Activated B cell treated with CpG ODN at 0.5 μM for 24 hours (primary cell): ENCODE measurements at places on chromosomes 11 and 22.

DNA sequence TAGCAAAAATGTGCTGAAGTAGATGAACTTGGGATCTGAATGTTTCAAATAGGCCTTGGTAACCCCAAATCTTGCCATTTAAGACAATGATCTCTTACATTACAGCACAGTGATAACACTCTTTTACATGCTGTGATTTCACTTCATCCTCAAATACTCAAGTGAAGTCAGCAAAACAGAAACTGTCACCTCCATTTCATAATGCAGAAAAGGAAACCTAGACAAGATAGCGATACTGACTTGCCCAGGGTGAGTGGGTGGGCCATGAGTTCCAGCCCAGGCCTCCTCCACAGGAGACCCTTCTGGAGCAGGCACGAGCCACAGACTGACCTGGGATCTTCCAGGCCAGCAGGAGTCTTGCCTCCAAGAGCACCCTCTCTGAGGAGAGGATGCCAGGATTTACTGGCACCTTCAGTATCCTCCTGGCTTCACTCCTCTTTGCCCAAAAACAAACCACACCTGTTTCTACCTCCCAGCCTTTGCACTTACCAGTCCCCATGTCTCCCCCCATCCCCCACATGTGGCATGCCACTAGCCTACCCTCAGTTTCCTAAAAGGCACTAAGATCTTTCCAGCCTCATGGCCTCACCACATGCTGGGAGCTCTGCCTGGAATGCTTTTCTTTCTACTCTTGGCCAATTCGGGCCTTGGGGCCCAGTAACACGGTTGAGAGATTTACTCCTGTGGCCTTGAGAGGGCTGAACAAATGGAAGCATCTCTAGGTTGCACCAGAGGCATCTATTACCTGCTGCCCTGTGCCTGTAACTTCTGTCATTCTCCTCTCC lies 1.9 kb upstream of the DGAT2 start:
- DNase-seq, result no peak

DNA sequence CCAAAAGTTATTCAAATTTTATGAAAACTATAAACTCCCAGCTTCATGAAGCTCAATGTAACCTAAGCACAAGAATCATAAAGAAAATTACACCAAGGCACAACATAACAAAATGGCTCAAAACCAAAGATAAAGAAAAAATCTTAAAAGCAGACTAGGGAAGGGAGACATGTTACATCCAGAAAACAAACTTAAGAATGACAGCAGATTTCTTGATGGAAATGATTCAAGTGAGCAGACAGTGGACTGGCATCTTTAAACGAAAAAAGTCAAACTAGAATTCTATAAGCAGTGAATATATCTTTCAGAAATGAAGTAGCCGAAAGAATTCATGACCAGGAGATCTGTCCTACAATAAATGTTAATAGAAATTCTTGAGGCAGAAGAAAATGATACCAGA lies 75.6 kb downstream of the SHANK2 start:
- DNase-seq, result no peak

DNA sequence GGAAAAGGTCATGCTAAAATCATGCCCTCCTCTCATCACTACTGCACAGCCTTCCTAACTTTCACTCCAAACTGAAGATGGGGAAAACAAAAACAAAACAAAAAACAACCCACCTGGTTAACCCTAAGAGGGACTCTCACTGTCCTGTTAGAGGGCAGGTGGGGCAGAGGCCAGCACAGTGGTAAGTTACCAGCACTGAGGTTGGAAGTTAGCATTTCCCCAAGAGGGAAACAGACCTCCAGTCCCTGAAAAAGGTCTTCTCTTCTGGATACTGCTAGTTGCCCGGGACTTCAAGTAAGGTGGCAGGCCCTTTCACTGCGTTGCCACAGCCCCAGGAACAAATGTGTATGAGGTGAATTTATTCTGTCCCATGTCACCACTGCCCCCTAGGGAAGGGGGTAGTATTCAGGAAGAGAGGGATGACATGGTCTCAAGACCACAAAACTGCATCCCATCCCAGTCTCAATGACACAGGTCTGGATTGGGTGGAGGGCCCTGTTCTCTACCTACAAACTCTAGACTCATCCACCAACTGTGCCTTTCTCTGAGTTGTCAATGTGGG lies 792 bp upstream of the ADAMTS8 start:
- DNase-seq, result no peak

- DNase-seq, result no peak
Measured at GRCh38 chr11:4619514-4619913, 11.5 kb upstream of the TRIM68 start.

GRCh38 chr11:68052137-68052873 lies 13.5 kb downstream of the TCIRG1 start:
- no peak for DNase-seq

DNA sequence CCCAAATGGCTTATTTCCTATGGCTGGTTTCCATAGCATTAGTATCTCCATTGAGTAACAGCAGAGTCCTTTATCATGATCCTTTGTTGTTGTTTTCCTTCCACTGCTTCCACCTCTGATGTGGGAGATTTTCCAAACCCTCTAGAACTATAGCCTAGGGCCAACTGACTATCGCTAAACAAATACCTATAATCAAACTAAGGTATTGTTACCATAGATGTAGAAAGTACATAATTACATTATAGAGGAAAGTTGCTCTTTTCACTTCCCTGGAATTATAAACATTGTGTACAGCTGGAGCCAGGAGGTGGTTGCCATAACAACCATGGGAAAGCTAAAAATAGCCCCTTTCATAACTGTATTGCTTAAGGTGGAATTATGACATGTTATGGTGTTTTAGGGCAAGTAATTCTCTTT lies 47.0 kb upstream of the ALKBH3 start:
- no peak for DNase-seq

- DNase-seq, result no peak
Measured at GRCh38 chr22:44859641-44860040, 107.3 kb downstream of the ARHGAP8 start.

DNA sequence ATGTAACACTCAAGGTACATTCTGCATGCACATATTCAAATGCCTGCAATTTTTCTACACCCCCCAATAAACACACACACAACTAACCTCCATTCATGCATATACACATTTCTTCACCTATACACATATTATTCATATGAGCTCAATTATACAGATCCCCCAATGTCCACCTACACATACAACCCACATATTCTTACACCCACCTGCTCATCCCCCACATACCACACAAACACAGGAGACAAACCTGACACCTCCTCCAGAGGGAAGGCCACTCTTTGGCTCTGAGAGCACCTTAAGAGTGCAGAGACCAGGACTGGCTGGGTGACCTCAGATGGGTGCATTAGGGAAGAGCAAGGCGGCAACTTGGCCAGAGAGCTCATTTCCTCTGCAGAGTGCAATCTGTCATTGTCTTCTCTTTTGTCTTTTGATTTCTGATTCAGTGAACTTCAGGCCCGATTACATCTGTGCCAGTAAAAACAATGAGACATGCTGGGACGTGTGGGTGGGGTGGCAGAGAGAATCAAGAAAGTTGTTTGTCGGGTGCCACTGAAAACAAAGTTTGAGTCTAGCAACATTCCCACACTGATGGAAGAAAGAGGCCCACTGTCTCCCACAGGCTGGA lies 208.4 kb downstream of the NXPE2 start:
- no peak for DNase-seq

DNA sequence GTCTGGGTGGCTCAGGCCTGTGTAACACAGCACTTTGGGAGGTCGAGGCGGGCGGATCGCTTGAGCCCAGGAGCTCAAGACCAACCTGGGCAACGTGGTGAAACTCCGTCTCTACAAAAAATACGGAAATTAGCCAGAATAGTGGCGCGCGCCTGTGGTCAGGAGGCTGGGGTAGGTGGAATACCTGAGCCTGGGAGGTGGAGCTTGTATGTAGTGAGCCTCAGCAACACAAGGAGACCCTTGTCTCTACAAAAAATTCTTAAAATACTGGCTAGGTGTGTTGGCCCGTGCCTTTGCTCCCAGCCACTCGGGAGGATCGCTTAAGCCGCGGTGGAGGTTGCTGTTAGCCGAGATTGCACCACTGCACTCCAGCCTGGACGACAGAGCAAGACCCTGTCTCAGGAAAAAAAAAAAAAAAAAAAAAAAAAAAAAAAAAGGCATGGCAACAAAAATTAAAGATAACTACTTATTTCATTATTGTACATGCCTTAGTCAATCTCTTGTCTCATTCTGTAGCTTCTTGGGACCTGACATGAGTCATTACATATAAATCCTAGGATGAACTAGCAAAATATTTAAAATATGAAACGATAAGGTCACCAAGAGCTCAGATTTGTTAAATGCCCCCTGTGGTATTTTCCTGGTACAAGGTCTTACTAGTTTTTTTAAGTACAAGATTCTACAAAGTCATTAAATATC lies 1.1 kb downstream of the TAF1D start:
- DNase-seq, result no peak

DNA sequence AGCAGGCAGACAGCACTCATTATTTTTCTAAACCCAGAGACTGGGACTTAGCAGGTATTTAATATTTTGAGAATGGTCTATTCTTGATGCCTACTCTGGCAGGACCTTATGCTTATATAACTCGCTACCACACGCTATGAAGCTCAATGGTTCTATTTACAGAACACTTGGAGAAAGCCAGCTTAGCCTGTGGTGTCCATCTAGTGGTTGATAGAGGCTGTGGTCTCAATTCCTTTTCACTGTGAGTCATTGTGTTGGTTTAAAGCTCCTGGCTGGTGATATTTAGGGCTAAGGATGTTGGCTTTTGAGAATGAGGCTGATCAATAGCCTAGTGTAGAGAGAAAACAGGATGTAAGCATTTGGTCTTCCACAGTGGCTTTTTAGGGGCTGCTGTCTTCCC lies 206.4 kb downstream of the DBX1 start:
- no peak for DNase-seq
